ENCODE measurements at places on chromosomes 5 and 9.

DNA sequence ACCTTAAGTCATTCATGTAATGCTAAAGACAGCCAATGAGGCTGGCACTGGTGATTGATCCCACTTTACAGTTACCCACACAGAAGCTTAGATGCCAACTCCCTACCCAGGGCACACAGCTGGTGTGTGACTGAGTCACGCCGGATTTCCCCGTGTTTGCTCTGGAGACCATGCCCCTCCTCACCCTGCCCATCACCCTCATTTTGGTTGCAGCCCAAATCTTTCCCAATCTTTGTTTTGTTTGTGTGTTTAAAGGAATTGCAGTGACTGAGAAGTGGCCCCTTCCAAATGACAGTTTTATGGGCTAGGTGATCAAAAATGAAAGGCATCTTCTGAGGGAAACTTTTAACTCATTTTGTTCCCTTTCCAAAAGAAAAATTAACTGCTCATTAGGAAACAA lies 10.9 kb downstream of the FBXL7 start:
- no peak for DNase-seq

- peak; percentile 0 for DNase-seq
Measured at GRCh38 chr9:110502842-110503241, 76.7 kb downstream of the SVEP1 start.

DNA sequence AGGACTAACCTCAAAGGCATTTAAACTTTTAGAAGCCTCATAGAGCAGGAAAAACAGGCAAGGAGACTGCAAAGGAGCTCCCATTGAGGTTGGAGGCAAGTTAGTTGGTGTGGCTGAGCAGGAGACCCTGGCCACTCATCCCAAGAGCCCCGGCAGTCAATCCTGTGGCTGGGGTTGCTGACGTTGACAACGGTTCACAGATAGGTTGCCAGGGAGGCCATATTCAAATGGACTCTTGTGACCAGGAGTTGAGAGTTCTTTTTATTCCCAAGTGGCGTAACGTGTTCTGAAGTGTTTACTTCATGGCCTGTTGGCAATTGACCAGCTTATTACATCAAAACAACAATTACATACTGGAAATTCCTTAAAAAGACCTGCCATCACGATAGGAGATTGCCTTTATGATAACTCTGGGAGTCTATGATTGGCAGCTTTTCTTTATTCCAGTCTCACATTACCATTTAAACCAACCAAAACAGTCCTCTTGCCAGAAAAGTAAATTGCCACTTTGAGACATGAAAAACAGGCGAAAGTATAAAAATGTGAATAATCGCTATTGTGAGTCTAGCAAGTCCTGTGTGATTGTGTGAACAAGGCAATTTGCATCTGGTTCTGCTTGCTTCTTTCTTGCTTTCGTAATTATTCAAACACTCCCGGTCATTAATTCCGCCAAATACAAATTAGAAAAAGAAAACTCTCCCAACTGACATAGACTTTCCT lies 394.9 kb downstream of the MED10 start:
- no peak for DNase-seq

GRCh38 chr9:133476941-133477340 lies 2.0 kb downstream of the SLC2A6 start:
- no peak for DNase-seq

DNA sequence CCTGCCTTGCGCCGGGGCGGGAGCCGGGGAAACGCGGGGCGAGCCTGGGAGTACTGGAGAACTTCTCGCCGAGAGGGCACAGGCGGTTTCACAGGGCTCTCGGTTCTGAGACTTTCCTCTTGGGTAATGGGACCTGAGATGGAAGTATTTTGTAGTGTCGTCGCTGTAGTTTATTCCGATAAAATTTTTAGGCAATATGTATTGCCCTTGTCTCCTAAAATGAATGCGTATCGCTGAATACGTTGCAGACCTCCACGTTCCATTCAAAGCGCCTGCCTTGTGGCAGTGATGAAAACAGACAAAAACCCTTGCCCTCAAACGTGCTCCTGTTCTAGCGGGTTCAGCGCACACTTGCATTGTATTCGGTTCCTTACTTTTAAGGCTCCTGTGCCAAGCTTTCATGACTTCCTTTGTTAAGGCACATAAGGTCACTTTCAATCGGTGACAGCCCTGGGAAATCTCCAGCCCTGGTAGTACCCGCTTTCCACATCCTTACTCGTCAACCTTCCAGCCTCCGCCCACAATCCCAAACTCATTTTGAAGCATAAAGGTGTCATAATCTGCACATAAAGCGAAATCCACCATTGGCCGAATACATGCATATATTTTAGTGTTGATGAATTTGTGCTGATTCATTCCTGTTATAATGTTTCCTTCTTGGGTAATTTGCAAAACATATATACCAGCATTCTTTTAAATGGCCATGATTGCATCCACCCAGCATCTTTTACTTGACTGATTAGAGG lies 694 bp downstream of the RMI1 start:
- peak; percentile 44 for DNase-seq

Measured in activated CD4-positive, alpha-beta T cell treated with anti-CD3 and anti-CD28 coated beads, Interleukin-2, Interleukin-4, amounts not matched to agents 100 ng/mL and 50 ng/mL, durations not matched to agents 16 hours and 8 hours (primary cell).